Stimulated activated CD4-positive, alpha-beta T cell treated with anti-CD3 and anti-CD28 coated beads, Interleukin-1b, Interleukin-23, amount 100 ng/mL, for 1 hour (primary cell): ENCODE measurements at places on chromosomes 11 and 22.

DNA sequence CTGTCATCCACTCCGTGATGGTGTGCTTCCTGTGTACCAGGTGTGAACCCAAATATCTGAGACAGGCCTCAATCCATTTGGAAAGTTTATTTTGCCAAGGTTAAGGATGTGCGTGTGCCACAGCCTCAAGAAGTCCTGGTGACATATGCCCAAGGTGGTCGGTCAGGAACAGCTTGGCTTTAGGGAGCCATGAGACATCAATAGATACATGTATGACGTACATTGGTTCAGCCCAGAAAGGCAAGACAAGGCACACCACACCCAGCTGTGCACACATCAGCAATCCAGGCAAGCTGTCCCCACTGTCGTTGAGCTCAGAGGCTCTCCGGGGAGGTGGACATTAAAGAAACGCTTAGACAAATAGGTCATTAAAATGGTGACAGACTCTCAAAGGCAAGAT lies 56.8 kb upstream of the SHANK2 start:
- DNase-seq, result no peak

GRCh38 chr22:47160781-47161520 lies 398.5 kb downstream of the TBC1D22A start:
- no peak for DNase-seq

GRCh38 chr11:134393638-134394037 lies 18.4 kb downstream of the B3GAT1 start:
- DNase-seq, result no peak

- no peak for DNase-seq
Observed at GRCh38 chr11:86548271-86548917, 124.0 kb downstream of the ME3 start.

GRCh38 chr11:334264-334994 lies 13.8 kb upstream of the IFITM3 start:
- no peak for DNase-seq

GRCh38 chr22:46054091-46055073 lies 77.4 kb upstream of the WNT7B start:
- no peak for DNase-seq

- DNase-seq, result no peak
Observed at GRCh38 chr22:27538666-27539065, 262.9 kb downstream of the MN1 start.

GRCh38 chr22:40308999-40309573 lies 37.2 kb upstream of the ADSL start:
- DNase-seq, result no peak

DNA sequence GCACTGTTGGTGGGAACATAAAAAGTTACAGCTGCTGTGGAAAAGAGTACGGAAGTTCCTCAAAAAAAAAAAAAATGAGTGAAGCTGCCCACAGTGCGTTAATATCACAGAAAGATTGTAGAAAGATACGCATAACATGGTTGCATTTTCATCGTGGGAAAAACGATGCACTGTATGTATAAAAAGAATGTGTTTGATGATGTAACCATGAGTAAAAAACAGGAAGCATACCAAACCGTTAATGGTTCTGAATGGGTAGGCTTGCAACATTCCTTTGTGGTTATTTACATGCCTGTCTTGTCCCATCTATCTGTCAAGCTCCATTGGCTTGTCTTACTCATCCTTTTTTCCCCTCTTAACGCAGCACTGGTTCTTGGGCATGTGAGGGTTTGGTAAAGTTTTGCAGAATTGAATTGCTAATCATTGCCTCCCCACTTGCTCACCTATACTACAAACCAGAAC lies 33.8 kb upstream of the DKK3 start:
- DNase-seq, result no peak

GRCh38 chr11:59164028-59164427 lies 7.9 kb upstream of the DTX4 start:
- no peak for DNase-seq

GRCh38 chr11:80214413-80214812 lies 773.6 kb upstream of the TENM4 start:
- DNase-seq, result no peak

DNA sequence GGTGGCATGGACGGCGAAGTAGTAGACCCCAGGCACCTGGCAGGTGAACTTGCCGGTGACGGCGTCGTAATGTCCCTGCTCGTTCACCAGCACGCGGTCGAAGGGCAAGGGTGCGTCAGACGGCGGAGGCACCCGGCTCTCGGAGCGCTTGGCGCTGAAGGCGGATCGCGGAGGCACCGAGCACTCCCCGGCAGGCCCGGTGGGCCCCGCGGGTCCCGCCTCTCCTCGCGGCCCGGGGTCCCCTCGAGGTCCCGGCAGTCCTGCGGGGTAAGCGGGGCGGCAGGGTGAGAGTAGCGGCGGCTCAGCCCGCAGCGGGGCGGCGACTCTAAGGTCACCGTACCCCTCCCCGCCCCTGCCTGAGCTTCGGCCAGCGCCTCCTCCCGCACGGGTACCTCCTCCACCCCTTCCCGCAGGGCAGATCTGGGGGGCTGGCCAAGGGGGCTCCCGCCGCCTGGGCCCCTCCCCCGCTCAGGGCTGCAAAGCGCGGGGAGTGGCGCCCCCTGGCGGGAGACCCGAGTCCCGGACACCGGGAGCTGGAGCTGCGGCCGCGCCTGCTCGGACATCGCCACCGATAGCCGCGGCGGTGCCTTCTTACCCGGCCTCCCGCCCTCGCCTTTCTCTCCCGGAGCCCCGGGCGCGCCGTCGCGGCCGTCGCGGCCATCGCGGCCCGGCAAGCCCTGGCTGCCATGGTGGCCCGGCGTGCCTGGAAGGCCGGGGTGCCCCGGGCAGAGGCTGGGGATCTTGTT lies 921 bp downstream of the C1QTNF5 start:
- DNase-seq, result no peak

DNA sequence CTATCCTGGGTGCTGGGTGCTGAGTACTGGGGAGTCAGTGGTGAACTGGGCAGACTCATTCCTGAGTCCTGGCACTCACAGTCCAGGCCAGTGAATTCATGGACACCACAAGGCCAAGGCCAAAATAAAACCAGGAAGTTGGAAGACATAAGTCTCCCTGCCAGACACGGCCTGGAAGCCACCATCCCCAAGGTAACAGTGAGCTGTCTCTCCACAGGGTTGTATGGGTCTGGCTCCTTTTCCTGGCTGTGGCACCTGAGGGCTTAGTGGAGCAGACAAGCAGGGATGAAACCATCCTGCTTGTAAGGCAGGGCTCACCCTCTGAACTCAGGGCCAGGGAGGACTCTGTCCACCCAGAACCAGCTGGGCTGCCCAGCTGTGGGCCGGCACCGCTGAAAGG lies 54.7 kb upstream of the ALX4 start:
- DNase-seq, result no peak

GRCh38 chr11:113465786-113466185 lies 9.4 kb downstream of the DRD2 start:
- no peak for DNase-seq

GRCh38 chr11:8038393-8038792 lies 42.6 kb upstream of the TUB start:
- DNase-seq, result no peak

DNA sequence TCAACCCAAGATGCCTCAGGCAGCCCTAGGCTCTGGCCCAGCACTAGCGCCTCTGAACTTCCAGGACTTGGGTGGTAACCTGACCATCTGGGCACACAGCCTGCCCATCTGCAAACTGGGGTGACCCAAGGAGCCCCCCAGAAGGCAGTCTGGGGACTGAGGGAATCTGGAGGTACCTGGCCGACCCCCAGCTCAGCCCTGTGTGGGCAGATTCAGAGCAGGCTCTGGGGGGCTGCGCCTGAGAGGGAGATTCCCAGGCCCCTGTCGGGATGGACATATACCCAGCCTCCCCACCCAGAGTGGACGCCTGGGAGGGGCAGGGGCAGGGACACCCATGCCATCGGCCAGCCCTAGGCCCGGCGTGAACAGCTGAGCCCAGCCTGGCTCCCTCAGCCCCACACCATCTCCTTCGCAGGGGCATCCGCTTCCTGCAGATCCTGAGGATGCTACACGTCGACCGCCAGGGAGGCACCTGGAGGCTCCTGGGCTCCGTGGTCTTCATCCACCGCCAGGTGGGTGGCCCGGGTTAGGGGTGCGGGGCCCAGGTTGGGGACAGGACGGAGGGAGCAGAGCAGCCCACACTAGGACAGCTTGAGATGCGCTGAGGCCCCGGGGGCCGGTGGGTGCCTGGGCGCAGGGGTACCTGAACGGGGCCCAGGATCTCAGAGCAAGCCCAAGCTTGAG lies 126.9 kb downstream of the KCNQ1 start:
- no peak for DNase-seq

GRCh38 chr11:120740380-120740779 lies 228.8 kb downstream of the GRIK4 start:
- no peak for DNase-seq

DNA sequence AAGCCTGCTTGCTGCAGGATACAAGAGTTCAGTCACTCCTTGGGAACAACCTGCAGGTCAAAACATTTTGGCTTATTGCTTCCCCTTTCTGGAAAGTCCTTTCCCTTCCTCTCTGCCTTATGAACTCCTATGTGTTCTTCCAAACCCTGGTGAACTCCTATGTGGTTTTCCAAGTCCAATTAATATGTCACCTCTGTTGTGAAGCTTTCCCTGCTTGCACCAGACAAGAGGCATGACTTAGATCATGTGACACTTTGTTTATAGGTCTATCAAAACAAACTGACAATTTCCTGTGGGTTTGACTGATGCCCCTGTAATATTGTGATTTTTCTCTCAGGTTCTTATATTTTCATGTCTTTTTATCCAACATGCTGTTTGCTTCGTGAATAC lies 64.2 kb downstream of the ENDOD1 start:
- no peak for DNase-seq

DNA sequence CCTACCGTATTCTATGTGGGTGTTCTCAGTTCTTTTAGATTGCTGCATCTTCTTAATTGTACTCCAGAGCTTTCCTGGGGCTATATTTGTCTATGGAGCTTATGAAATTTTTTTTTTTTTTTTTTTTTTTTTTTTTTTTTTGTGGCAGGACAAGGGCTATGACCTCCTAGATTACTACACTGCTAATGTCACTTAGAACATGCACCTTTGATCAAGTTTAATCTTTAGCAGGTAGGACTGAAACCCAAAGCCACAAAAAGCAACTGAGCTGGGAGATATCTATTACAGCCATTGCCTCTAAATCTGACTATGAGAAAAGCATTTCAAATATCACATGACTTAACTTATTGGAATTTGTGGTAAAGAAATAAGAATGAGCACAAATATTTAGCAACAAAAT lies 21.7 kb upstream of the ABTB2 start:
- DNase-seq, result no peak

DNA sequence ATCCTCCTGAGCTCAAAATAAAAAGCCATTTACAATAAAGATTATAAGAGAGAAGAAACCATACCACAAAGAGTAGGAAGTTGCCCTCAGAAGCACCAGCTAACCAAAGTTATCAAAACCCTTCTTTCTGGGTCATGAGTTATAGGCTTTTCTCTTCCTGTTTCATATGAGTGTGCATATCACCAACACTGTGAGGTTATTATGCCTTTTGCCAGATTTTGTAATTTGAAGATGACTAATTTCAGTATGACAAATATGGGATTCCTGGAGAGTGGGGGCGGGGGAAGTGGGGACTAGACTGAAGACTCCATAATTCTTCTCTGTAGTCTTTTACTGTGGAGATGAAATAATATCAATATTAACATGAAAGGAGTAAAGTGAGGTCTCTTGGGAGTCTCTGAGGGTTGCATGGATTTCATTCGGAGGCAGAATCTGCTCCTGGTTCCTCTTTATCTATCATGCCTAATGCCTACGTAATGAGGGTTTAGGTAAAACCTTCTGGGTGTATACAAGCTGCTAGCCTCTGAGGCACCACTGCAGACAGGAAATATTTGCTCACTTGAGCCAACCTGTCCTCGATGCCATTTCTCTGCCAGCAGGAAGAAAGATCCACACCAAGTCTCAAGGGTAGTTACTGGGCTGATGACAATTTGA lies 2.1 kb downstream of the LPXN start:
- DNase-seq, result no peak

DNA sequence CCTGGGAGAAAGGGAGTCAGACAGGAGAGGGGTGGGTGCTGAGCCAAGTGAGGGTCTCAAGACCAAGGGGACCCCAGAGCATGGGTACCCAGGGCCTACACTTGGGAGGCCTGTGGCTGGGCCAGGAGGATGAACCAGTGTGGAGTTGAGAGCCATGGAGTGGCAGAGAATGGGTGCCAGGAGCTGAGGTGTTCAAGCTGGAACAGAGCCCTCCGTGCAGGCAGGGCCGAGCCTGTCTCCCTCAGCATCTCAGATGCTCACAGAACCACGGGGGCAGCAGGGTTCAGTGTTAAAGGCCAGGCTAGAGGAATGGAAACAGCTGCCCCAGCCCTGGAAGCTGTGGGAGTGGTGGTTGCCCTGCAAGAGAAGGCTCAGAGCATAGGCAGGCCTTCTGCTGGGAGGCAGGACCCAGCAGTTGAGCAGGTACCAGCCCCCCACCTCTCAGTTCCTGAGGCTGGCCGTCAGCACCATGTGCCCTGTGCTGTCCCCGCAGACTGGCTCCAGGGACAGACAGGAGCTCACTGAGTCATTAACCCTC lies 32.3 kb downstream of the RSPH14 start:
- no peak for DNase-seq
